ENCODE measurements at places on chromosomes 5 and 9.

GRCh38 chr5:59103303-59103702 lies 520.4 kb downstream of the RAB3C start:
- DNase-seq = no peak

GRCh38 chr5:141560725-141561483 lies 57.9 kb downstream of the DIAPH1 start:
- DNase-seq = no peak

- DNase-seq = no peak
These were observed 69.8 kb downstream of the NIPSNAP3B start for GRCh38 chr9:104833696-104834095.

- DNase-seq = no peak
These were observed 280.3 kb downstream of the GADD45G start for GRCh38 chr9:89885156-89885555.
